ENCODE measurements at places on chromosomes 11 and 22. TPM values are rescaled to one million over a fixed set of nuclear protein-coding genes. Genes with fewer than 3 reads are reported as not detected.
A peak's percentile ranks its signal among the peaks of the same experiment; 100 is the strongest.

Gene CRYBB3
- not detected for total RNA-seq

Gene KCNJ1
- total RNA-seq = not detected

- no peak for DNase-seq
These were observed 359.1 kb downstream of the KCNA4 start for GRCh38 chr11:29657709-29658108.

GRCh38 chr11:83044958-83045712 lies 26.6 kb downstream of the RAB30 start:
- DNase-seq = peak; percentile 69

DNA sequence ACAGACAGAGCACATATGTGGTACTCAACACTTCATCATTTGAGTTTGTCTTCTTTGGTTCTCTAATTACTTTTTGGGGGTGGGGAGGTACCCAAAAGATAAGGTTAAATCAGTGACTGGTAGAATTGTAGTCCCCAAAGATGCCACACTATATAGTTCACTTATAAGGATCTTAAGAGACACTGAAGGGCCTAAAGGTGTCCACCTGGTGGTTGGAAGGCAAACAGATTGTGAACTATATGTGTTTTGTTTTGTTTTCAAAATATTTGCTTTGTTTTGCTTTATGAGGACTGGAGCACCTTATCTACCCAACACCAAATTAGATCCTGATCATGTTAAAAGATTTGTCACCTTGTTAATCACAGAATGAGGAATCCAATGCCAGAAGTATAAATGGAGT lies 136.1 kb downstream of the DCDC1 start:
- DNase-seq = peak; percentile 43

DNA sequence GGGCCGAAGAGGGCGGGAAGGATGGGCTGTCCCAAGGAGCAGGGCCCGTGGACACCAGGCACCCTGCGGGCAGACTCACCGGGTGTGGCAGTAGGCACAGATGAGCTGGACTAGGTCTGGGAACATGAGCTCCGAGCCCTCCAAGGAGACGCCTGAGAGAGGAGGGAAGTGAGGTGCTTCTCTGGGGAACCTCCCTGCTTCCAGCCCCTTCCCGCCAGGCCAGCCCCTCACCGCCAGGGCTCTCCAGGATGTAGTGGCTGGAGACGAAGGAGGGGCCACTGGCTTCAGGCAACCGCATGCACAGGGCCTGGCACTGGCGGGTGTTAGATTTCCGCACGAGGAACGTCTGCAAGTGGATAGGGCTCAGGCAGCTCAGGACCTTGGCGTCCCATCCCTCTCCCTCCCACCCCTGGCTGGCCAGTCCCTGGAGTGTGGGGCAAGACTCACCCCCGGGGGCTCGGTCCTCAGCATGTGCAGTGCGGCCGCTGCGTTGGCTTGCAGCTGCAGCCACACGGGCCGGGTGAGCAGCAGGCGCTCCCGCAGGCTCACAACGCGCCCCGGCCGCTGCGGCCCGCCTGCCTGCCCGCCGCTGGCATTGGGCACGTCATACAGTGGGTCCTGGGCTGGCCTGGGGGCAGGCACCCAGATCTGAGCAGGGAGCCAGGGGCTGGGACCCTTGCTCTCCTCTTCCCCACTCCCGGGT lies 552 bp downstream of the RIN1 start:
- no peak for DNase-seq

DNA sequence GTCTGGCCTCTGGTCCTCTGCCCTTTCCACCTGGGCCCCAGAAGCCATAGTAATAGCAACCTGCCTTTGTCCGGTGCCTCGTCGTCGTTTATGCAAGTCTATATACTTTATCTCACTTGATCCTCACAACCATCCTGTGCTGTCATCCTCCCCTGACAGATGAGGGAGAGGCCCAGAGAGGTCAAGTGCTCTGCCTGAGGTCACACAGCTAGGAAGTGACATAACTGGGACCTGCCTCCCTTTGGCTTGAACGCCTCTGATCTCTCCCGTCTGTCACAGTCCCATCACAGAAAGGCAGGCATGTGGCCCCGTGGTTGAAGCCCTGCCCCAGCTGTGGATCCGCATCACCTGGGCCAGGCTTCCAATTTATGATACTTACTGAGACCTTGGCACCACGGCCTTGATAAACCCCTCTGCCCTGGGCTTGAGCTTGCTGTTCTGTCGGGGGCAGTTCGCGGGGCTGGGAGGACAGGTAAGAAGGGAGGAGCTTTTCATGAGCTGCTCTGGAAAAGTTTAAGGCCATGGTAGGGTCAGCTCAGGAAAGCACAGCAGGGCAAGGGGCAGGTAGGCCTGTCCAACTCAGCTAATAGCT lies 247.0 kb downstream of the ST3GAL4 start:
- DNase-seq = no peak

- no peak for DNase-seq
These were observed 11.3 kb upstream of the CD5 start for GRCh38 chr11:61090982-61091372.
